ENCODE measurements at places on chromosomes 16 and 17. TPM values are rescaled to one million over a fixed set of nuclear protein-coding genes. Genes with fewer than 3 reads are reported as not detected.

TPSAB1 gene
- 32.5 TPM for total RNA-seq

RASL10B gene
- total RNA-seq: 1.6 TPM

MYH11 gene
- 29.0 TPM for total RNA-seq

NTN1 gene
- 11.6 TPM for total RNA-seq

KREMEN2 gene
- total RNA-seq: 3.8 TPM

FLOT2 gene
- 39.0 TPM for total RNA-seq

SDR42E2 gene
- not detected for total RNA-seq

C17orf50 gene
- total RNA-seq: not detected

GP1BA gene
- total RNA-seq: not detected

GRCh38 chr17:31068291-31068690, 26.5 kb upstream of the NF1 start:
- DNase-seq: no peak

DNA sequence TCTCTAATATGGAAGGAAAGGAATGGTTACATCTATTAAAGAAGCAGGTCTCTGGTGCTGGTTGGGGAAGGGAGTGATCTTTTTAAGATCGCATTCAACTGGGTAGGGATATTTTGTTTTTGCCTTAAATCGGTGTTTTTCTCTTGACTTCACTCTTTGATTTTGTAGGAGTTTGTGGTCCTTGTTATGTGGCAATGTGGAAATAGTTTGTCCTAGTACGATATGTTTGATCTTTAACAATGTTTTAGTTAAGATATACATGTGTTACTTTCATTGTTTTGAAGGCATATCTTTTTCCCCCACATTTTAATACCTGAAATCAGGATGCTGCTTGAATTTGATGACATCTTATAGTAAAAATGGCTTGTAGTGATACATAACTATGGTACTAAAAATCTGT, 8.7 kb downstream of the GGNBP2 start:
- no peak for DNase-seq

- DNase-seq: no peak
Measured at GRCh38 chr17:79627184-79627765, 16.4 kb upstream of the RBFOX3 start.

- DNase-seq: no peak
Measured at GRCh38 chr17:33968350-33969044, 286.6 kb upstream of the CCL2 start.

- peak; percentile 94 for DNase-seq
Measured at GRCh38 chr17:71975331-71975801, 145.5 kb upstream of the SOX9 start.

GRCh38 chr17:37844158-37844976, 79.8 kb upstream of the TBC1D3K start:
- peak; percentile 90 for DNase-seq

DNA sequence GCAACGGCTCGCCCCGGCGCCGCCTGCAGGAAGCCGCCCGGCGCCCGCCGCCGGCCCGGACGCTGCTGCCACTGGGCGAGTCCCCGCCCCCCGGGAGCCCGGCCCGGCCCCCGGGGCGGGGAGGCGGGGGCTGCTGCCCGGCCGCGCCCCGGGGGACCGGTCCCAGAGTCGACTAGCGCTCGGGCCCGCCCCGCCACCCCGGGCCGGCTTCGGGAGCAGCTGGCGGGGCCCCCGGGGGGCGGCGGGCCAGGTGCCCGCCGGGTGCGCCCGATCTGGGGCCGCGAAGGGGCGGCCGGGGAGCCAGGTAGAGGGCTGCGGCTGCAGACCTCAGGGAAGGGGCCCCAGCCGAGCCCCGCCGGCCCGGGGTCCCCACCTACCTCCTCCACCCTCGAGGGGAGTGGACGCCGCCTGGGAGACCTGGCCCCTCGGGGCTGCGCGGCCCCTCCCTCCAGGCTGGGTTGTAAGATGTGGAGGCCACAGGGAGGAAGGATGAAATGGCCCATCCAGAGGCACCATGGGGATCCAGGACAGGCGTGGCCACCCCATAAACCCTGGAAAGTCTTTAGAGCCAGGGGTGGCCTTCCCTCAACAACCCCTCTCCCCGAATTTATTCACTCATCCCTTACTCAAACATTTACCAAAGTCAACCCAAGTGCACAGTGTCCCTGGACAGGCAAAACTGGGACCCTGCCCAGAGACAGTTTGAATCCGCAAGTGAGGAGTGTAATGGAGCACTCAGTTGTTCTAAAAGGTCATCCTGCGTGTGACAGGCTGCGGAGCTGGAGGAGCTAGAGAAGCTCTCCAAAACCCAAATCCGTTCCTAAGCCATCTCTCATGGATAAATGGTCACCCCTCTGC, at the start of gene CDYL2:
CDYL2 (minus strand) TSS at position 73 of the 858 bp plus-strand sequence. CDS start 425 bp downstream, outside the sequence.
- DNase-seq: no peak

- no peak for DNase-seq
Measured at GRCh38 chr16:11675561-11676511, 7.6 kb downstream of the SNN start.

- DNase-seq: no peak
Measured at GRCh38 chr16:86037999-86038925, 139.3 kb downstream of the IRF8 start.

DNA sequence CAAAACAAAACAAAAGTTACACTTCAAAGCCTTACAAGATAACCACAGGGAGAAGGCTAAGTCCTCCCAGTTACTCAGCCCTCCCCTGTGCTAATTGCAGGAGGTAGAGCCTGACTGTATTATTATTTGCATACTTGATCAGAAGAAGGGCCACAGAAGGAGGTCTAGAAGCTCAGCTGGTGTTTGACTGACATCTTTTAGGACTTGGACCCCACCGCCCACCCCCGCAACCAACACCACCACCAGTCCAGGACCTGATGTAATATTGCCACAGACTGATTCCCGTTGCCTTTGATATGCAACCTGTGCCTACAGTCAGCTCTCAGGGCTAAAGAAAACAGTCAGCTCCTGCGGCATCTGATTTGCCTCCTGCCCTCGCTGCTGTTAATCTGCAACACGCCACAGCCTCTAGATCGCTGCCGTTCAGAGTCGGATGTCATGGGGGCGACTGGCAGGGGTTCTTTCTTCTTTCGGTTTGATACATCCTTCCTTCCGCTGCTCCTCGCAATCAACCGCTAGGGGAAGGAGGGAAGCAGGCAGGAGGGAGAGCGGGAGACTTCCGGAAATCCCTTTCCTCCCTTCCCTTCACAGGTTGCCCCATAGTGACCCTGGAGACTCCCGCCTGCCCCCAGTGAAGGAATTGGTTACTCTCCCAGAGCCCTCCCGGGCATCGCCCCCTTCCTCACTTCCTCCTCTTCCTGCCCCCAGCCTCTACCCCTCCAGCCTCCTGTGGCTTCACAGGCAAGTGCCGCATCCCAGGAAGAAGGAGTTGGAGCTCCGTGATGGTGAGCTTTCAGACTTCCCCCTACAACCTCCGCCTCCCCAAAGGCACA, 90.5 kb upstream of the SOX9 start:
- DNase-seq: peak; percentile 19

DNA sequence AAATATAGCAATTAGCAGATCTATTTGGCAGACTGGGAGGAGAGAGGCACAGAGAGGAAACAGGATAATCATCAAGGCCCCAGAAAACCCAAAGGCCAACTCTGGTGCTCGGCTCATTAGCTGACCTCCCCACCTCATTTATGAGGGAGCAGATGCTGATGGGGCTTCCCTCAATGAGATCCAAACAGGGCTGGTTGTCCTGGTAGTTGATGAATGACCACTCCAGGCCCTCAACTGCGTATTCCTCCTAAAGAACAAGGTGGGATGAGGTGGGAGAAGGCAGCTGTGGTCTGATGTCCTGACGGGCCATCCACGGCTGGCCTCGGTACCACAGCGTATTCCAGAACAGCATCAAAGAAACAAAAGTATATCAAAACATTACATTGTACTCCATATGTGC, 20.8 kb downstream of the ZNHIT3 start:
- no peak for DNase-seq

DNA sequence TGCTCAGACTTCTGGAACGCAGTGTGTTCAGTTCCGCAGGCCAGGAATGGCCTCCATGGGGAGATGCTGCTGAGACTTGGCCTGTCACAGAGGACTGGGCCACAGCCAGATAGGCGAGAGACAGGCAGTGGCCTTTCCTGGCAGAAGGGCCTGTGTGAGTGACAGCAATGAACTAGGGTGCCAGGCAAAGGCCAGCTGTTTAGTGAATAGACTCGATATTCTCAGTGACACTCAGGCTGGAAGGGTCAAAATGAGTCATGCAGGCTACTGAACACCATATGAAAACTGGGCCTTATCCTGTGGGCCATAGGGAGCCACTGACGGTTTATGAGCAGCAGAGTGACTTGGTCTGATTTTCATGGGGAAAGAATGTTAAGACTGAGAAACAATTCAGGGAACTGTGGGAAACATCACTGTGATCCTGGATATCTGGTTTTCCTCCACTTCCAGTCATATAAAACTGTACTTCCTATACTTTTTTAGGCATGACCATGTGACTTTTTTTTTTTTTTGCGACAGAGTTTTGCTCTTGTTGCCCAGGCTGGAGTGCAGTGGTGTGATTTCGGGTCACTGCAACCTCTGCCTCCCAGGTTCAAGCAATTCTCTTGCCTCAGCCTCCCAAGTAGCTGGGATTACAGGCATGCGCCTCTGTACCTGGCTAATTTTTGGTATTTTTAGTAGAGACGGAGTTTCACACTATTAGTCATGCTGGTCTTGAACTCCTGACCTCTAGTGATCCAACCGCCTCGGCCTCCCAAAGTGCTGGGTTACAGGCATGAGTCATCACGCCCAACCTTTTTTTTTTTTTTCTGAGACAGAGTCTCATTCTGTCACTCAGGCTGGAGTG, 5.2 kb upstream of the NUBP1 start:
- DNase-seq: peak; percentile 88

DNA sequence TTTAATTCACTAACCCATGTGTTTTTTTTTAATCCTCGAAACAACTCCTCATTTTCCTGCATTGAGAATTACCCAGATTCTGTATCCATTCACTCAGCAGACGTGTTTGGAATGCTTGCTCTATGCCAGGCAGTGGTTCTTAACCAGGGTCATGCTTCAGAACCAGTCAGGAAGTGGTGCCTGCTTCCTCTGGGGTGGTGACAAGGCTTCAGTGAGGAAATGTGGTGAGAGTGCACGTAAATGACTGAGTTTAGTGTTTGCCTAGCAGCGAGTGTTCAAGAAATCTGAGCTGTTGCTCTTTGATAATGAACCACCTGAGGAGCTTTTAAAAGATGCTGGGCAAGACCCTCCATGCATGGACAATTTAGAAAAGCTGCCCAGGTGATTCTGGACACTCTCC, 9.9 kb downstream of the ZFP90 start:
- no peak for DNase-seq

DNA sequence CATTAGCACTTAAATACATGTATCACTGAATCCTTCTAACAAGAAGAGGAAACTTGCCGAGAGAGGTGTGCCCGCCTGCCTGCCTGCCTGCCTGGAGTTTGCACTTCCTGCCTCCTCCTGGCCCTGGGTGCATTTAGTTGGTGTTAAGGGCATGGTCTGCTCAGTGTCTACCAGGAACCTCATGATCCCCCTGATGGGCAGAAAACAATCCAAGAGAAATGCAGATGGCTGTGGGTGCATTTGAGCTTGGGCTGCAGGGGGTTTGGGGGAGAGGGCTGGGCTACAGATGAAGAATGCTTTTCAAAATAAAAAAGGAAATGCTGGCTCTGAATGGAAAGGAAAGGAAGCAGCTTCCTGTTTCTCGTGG, 10.1 kb downstream of the KSR1 start:
- DNase-seq: no peak

GRCh38 chr16:25121824-25122600, 10.5 kb downstream of the LCMT1 start:
- DNase-seq: no peak

GRCh38 chr16:53094013-53094630, 39.3 kb downstream of the CHD9 start:
- peak; percentile 68 for DNase-seq

DNA sequence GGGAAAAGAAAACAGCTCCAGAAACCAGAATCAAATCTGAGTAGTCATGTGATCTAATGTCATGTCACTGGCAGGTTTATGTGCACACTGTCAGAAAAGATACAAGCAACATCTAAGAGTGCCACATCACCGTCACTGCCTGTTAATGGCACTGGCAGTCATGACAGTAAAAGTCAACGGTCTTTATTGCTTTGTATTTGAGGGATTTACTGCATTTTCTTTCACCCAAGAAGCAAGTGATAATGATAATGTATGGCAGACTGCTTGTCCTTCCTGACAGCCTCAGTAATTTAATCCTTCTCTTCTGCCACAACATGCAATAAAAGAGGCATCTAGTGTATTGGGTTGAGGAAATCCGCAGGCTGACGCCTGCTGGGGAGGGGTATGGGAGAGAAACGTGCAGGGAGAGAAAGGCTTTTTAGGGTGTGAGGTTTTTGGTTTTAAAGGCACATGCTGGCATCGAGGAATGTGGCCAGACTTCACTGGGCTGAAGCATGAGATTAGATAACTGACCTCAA, 92.4 kb downstream of the RPGRIP1L start:
- DNase-seq: no peak

DNA sequence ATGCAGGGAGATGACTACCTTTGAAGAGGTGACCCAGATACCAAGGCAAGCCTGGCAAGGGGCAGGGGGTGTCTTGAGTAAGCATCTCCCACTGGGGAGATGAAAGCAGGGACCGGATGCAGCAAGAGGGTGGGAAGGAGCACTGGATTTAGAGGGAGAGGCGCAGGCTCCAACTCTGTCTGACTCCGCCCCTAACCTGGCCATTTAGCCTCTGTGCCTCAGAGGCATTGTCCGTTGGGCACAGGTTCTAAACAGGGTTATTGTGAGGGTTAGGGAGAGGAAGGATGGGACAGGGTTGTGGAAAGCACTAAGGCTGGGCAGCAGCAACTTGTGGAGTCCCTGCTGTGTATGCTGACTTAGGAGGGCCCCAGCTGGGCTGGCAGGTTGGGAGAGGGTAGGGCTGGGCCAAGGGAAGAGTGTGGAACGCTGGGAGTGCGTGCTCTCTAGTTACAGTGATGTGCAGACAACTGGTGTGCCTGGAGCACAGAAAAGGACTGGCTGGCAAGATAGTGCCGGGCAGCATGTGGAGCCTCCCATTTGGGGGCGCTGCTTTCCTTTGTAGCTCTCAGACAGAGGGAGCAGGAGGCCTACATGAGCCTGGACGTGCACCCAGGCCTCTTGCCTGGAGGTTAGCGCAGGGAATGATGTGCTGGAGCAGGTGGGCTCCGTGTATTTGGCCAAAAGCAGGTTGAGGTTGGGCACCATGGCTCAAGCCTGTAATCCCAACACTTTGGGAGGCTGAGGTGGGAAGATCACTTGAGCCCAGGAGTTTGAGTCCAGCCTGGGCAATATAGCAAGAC, 26.2 kb downstream of the TBX2 start:
- no peak for DNase-seq

GRCh38 chr16:30112197-30113030, 923 bp downstream of the GDPD3 start:
- DNase-seq: no peak
